ENCODE measurements at places on chromosomes 16 and 17.
A peak's percentile ranks its signal among the peaks of the same experiment; 100 is the strongest.

DNA sequence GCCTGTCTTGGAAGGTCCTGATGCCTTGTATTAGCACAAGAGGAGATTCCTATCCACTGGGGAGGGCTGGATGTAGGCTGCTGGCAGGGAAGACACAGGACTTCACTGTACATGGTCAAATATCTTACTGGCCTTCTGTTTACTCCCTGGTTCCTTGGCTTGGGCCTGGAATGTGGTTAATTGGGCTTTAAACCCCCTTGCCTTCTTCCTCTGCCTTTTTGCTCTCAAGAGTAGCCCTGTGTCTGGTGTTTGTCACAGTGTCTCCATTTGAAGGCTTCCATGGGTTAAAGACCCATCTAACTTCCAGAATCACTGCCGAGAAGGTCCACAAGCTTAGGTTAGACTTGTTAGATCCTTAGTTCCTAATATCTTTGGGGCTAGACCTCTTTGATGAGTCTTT lies 7.1 kb upstream of the CHCT1 start:
- no peak for DNase-seq

- DNase-seq, result no peak
These were observed 23.4 kb downstream of the AXIN2 start for GRCh38 chr17:65537845-65538674.

- DNase-seq, result no peak
These were observed 11.1 kb downstream of the TNS4 start for GRCh38 chr17:40490289-40490853.

DNA sequence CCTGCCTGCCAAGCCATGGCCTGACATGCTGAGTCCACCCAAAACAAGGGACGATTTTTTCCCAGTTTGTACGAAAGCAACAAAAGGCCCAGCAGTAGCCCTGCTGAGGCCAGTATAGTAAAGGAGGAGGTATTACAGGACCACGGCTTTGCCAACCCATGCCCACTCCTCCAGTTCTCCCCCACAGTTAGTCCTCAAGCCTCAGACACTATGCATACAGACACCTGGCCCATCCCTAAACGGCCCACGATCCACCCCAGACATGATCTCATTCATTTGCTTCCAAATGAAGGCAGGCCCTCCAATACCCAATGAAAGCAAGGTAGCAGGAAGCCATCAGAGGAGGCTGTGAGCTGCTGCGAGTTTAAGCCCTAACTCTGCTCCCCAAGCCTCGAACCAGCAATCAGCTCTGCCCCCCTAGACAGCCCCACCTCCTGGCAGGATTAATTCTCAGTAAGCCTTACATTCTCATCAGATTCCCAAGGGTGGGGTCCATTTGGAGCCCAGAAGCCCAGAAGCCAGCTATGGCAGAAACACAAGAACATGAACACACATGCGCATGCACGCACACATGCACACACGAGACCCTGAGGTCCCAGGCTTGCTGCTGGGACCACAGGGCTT lies 4.9 kb downstream of the HDAC5 start:
- no peak for DNase-seq

- DNase-seq, result peak; percentile 85
These were observed at the start of gene DLX3 for GRCh38 chr17:49995055-49995738. DLX3 (minus strand) TSS chr17:49995224; CDS start chr17:49994998, 226 bp downstream.

DNA sequence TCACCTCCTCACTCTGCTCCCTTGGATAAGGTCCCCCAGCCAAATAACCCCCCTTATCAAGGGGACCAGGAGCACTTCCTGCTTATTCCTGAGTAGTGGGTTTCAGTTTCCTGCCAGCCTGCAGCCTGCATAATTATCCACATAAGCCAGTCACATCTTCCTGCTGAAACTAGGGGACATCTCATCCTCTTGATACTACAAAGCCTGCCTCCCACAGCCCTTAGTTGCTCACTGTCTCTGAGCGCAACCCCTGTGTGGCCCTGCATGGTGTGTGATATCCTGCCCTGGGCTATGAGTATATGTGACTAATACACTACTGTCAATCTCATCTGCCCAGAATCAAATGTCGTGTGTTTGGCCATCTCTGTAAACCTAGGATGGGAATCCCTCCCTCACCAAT lies 8.0 kb upstream of the XYLT2 start:
- no peak for DNase-seq

GRCh38 chr16:80408014-80408413 lies 132.8 kb upstream of the DYNLRB2 start:
- DNase-seq, result no peak

DNA sequence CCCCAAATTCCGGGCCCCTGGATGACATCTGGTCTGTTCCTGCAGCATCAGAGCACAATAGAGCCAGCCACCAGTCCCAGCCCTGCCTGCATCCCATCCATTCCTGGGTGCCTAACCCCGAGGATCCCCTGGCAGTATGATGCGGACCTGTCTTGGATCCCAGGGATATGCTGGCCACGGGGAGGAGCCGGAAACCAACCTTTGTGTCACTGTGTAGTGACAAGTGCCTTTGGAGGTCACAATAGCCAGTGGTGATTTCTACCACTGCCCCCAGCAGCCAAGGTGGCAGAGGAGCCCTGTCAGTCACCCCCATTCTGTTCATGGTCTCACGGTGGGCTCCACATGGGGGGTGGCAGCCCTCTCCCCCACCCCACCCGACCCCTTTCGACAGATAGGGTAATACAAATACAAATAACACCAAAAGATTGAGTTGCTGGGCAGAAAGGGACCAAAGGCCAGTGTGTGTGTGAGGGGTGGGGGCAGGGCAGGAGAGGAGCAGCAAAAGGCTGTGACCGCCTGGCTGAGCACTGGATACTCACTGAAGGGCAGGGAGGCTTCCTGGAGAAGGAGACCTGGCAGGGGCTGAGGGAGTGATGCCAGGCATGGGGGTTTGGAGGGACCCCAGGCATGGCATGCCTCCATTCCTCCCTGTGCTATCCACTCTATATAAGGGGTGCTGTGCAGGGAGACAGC lies 29.0 kb upstream of the MEOX1 start:
- no peak for DNase-seq

GRCh38 chr17:6208608-6209180 lies 138.5 kb downstream of the WSCD1 start:
- DNase-seq, result no peak

- DNase-seq, result peak; percentile 77
These were observed 84.9 kb downstream of the HS3ST2 start for GRCh38 chr16:22898874-22899348.

DNA sequence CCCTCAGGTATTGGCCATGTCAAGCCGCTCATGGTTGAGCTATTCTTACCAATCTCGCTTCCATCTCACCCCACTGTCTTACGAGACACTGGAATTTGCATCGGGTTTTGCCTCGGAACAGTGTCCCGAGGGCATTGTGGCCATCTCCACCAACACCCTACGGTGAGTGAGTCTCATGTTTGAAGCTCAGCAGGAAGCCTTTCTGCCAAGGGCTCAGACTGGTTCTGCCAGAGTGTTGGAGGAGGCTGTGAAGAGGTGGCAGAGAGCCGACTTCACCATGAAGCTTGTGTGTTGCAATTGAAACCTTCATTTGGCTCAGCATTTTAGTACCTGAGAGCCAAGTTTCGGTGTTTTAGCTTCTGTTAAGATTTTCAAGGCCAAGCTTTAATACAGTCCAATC lies 38.0 kb downstream of the SF3B3 start:
- DNase-seq, result no peak

- no peak for DNase-seq
These were observed 262.3 kb upstream of the TNRC6C start for GRCh38 chr17:77696151-77696720.

DNA sequence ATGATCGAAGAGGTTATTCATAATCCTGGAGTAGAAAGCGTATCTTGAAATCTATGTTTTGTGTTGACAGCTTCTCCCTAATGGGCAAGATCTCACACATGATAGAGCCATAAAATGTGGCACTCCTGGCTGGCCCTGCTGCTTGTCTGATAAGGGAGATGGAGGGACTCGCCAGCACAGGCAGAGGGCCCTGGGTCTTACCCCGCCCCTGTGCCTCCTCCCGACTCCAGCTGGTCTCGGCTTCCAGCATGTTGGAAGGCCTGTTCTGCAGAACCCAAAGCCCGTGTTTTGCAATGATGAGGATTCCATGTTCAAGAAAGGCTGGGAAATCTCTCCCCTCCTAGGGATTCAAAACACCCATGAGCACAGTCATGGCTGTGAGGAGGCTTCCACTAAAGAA lies 106.7 kb upstream of the SDK2 start:
- DNase-seq, result peak; percentile 34

DNA sequence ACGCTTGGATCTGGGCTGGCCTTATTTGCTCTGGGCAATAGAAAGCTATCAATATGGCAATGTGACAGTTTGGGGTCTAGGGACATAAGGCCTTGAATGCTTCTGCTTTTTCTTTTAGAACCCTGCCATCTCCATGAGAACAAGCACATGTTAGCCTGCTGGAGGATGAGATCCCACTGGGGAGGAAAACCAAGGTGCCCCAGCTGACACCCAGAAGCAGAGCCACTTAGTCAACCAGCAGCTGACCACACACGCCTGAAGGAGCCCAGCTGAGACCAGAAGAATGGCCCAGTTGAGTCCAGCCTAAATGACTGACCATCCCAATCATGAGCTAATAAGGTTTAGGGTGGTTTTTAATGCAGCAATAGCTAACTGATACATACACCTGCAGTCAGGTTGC lies 171.2 kb downstream of the AHSP start:
- no peak for DNase-seq
